ENCODE measurements at places on chromosomes 11 and 22.

- DNase-seq = no peak
Measured at GRCh38 chr22:48090332-48090672, 1327.9 kb downstream of the TBC1D22A start.

- no peak for DNase-seq
Measured at GRCh38 chr11:20011307-20011951, 148.8 kb downstream of the DBX1 start.

DNA sequence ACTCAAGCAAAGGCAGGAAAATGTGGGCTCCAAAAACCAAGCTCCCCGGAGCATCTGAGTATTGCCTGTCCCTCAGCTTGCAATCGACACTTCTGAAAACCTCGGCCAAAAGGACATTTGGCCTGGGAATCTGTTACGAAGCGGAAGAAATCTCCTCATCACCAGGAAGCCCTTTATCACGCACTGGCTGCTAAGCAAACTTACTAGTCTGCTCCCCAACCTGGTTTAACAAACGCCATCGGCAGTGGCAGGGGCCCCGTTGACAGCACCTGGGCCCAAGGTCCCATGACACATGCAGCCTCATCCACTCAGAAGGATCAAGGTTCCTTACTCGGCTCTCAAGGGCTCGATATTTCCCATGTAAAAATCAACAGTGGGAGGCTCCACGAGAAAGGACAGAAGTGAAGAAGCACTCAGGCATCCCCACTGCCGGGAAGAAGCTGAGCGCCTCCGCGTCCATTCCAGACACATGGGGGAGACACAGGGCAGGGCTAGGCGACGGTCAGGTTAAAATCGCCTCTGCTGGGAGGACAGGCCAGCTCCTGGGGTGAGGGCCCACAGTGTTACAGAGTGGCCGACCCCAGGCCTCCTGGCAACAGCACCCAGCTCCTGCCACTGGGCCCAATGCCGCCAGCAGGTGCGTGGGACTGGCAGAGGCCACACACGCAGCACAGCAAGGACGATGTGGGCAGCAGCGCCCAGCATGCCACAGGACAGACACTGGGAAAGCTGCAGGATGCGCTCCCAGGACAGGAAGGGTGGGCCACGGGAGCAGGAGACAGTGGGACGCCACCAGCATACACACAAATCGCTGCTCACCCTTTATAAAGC is 27.1 kb downstream of the BRD1 start:
- no peak for DNase-seq

DNA sequence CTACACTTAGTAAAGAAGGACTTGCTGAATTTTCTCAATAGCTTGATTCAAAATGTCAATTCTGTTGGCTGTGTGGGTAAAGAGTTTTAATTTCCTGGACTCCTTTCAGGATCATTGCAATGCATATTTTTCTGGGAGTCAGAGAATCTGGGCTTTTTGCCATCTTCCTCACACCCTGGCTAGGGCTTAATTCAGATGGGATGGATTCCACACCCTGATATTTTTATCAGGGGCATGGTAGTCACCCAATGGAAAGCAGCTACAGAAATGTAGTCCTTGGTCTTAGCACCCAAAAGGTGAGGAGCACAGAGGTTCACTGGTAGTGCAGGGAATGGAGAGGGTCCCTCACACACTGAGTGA is 79.3 kb downstream of the SGSM3 start:
- no peak for DNase-seq

DNA sequence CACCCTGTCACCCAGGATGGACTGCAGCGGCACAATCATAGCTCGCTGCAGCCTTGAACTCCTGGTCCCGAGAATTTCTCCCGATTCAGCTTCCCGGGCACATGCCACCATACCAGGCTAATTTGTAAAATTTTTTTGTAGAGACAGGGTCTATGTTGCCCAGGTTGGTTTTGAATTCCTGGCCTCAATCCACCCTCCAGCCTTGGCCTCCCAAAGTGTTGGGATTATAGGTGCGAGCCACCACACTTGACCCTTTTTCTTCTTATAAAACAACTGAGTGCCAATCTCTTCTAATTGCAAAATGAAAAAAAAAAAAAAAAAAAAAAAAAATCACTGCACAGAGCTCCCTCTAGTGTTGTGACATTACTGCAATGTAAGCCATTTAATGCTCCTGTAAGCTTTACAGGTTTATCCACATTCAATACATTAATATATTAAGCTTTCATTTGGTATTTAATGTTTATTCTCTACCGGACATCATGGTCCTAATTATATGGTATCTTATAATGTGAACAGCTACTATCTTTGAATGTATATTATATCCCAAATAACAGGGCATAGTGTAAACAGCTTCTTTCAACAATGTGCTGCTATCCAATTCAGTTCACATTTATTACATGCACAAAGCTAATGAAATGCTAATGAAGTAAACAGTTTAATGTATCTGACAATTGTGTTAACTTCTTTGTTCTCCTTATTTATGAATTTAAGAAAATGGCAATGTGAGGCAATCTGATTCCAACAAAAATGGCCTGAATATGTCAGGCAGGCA is 44.6 kb downstream of the COPB1 start:
- DNase-seq = peak; percentile 22

Measured in NB4 (cell line).